Activated CD4-positive, alpha-beta T cell treated with anti-CD3 and anti-CD28 coated beads, Interleukin-2, amount 10 ng/mL, durations not matched to agents 24 days and 14 days (primary cell): ENCODE measurements at places on chromosomes 3 and 15.
A peak's percentile ranks its signal among the peaks of the same experiment; 100 is the strongest.

GRCh38 chr15:63923993-63924950 is 90.5 kb upstream of the HERC1 start:
- no peak for DNase-seq

- no peak for DNase-seq
These were observed 90.6 kb downstream of the CNTN3 start for GRCh38 chr3:74523811-74524210.

GRCh38 chr3:49711489-49711888 is 8.0 kb downstream of the AMIGO3 start:
- DNase-seq, result no peak

GRCh38 chr3:3177861-3178497 is 1.5 kb downstream of the CRBN start:
- DNase-seq, result no peak

DNA sequence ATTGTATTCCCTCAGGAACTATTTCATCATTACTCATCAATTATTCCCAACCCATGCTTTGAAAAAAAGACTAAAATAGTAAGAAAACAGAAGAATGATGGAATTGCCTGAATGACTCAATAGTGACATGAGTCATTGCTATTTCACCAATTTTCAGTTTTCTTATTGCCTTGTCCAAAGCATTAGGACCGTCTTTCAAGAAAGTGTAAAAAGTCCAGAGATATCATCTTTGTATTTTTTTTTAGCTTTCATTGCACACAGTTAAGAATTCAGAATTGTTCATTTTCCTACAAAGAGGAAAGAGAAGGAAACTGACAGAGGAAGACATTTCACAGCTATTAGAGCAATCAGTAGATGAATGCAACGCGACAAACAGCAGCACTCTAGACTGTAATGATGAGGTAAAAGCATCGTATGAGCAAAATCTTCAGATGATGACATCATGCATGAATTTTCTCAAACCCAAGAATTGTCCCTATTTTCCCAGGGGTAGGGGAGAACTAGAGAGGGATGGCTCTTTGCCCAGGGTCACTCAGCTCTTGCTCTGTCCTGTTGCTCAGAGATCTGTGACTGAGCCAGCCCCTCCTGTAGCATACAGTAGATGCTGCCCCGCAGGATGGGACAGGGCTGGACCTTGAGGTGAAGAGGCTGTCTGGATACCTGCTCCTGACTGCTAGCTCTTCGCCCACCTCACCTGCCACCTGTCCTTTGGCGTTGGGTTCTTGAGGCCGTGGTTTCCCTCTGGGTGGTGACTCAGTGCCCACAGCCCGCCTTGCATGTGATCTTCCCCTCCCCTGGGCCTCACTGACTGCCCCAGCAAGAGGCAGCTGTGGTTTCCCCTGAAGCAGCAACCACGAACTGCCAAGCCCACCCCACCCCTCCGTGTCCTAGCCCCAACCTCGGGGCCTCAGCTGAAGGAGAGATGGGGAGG is 84.8 kb downstream of the PPCDC start:
- DNase-seq, result peak; percentile 88

DNA sequence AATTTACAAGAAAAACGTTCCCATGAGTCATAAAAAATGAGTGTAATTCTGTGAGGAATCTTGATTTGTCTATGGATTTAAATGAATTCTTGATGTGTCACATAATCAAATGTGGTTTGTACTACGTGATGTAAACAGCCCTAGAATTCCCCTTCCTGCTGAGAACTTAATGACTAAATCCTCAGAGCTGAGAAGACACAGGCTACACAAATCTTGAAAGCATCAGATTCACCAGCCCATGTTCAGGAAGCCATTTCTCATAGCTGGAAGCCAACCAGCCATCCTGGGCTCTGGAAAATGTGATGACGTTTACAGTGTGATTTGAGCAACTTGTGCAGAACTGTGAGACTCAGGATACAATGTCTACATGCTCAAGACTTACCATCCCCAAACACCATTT is 193.7 kb upstream of the MME start:
- no peak for DNase-seq

DNA sequence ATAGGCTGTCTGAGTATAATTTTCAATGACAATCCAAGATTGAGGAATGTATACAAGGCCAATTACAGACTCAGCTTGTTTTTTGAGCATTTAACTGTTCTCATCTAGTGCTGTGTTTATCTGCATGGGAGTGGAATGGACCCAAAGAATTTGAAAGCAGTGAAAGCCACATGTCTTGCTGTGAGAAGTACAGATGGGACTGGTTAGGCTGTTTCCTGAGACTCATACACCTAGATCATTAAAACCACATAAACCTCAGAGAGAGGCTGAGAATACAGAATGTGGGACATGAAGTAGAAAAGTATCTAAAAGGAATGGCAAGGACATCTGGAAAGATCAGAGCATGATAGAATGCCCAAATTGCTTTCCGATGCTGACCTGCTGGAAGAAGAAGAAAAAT is 224.6 kb downstream of the NLGN1 start:
- no peak for DNase-seq

DNA sequence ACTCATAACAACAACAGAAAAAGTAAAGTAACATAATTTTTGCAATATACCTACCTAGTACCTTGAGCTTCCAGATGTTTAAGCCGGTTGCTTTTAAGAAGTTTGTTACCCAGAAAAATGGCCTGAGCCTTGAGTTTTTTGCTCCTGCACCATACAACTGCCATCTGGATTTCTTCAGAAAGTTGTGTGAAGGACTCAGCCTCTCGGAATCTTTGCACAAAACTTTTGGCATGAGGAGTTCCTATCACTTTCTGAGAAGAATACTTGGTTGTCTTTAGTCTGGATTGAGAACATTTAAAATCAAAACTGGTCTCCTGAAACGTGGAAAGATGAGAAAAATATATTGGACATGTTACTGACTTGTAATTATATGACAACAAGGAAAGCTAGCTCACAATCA is 17.3 kb downstream of the GTPBP8 start:
- DNase-seq, result no peak

GRCh38 chr3:54772051-54772450 is 155.8 kb downstream of the LRTM1 start:
- no peak for DNase-seq

DNA sequence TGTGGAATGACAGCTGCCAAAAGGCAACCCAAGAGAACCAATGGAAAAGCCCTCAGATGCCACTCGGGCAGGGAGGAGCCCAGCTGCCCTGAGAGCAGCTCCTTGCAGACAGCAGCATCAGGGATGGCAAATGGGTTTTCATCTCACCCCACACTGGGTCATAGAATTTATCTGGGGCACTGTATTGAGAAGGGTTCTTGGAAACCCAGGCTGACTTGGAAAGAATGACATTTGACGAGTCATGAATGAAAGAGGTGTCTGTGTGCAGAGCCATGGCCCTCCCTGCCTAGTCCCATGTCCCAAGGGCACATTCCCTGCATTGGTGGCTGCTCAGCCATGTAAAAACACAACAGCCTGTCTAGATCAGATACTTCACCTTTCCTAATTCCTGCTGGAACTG is 157.9 kb upstream of the BHLHE40 start:
- DNase-seq, result peak; percentile 71

GRCh38 chr15:46126581-46126980 is 491.8 kb downstream of the SQOR start:
- DNase-seq, result no peak

GRCh38 chr3:44969154-44969827 is 6.7 kb downstream of the ZDHHC3 start:
- DNase-seq, result no peak

- DNase-seq, result peak; percentile 74
These were observed 473 bp downstream of the FHIT start for GRCh38 chr3:61250784-61251173.

GRCh38 chr15:75995611-75996010 is 16.6 kb downstream of the NRG4 start:
- no peak for DNase-seq

DNA sequence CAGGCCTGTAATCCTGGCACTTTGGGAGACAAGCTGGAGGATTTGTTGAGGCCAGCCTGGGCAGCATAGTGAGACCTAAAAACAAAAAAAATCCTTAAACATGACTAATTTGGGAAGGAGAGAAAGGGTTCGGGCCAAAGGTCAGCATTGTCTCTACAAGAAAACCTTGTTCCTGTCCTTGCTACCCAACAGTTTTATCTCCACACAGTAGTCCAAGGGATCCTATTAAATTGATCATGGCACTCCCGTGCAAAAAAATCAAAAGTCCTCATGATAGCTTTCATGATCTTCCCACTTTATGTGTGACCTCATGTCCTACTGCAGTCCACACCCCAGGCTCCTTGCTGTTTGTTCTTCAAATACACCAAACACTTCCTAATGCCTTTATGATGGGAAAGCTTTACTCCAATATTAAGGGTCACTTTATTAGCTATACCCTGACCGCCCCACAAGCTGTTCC is 4.2 kb downstream of the RPL15 start:
- DNase-seq, result no peak

DNA sequence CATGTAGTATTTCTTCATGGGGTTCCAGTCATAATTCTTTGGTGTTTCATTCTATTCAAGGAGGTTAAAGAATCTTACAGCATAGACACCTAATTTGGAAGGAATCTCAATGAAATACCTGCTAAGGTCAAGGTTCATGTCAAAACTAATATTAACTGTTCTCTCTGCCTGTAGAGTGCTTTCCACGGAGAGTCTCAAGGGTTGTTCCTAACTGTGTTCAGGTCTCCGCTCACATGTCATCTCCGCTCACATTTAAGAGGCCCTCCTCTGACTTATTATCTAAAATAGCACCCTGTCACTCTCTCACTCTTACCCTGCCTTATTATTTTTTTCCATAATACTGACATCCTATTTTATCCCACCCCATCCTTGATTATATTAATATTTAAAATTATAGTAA is 239.9 kb downstream of the RBMS3 start:
- DNase-seq, result no peak

- DNase-seq, result no peak
These were observed 5.8 kb upstream of the RAD51 start for GRCh38 chr15:40688932-40689799.

- DNase-seq, result no peak
These were observed 422.7 kb upstream of the CFAP20DC start for GRCh38 chr3:59472541-59472940.

- no peak for DNase-seq
These were observed 470.1 kb upstream of the ALCAM start for GRCh38 chr3:104896624-104897023.

- DNase-seq, result peak; percentile 82
These were observed 1.8 kb downstream of the PSTPIP1 start for GRCh38 chr15:76996526-76997401.

DNA sequence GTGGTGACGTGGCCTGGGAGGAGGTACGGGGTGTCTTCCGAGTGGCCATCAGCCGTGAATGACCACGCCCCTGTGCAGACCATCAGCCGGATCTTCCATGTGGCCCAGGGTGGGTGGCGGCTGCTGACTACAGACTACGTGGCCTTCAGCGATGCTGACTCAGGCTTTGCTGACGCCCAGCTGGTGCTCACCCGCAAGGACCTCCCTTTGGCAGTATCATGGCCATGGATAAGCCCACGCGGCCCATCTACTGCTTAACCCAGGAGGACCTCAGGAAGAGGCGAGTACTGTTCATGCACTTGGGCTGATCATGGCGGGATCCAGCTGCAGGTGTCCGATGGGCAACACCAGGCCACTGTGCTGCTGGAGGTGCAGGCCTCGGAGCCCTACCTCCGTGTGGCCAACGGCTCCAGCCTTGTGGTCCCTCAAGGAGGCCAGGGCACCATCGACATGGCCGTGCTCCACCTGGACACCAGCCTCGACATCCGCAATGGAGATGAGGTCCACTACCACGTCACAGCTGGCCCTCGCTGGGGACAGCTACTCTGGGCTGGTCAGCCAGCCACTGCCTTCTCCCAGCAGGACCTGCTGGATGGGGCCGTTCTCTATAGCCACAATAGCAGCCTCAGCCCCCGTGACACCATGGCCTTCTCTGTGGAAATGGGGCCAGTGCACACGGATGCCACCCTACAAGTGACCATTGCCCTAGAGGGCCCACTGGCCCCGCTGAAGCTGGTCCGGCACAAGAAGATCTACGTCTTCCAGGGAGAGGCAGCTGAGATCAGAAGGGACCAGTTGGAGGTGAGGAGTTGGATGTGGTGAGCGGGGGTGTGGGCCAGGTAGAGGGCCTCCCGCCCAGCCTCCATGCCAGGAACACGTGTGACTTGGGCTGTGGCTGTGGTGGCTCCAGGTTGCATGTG is 178.4 kb downstream of the TBC1D2B start:
- no peak for DNase-seq

DNA sequence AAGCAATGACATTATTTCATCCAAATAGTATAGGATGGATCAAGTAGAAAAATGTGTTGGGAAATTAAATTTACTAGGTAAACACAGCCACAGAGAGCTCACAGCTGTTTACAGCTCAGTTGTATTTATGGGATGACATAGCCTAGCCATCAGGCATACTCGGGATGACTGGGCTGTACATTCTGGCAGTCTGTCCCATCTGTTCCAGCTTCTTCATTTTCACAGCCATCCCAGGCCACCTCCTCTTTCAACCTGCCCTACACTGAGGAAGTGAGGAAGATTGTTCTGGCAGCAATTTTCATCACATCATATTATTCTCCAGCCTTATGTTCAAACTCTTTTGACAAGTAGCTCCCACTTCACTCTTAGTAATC is 98.4 kb upstream of the PFN2 start:
- no peak for DNase-seq

DNA sequence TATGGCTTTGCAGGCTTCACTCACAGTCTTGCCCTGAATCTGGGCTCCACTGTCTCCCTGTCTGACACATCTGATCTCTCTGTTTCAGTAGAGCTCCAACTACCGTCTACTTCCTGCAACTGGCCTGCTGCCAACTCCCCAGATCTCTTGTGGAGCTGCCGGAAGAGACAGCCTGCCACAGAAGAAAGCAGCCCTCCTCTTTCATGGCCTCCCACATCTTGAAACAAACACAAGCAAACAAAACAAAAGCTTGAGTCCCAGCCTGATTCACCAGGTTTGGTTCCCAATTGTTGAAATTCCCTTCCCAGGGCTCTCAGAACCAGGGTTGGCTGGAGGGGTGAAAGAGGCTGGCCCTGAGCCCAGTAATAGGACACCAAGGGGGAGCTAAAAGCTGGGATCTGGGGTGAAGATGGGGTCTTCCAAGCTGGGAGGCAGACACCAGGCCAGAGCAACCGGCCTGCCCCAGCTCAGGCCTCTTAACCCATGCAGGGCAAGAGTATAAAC is 55.3 kb upstream of the CA12 start:
- DNase-seq, result peak; percentile 92

DNA sequence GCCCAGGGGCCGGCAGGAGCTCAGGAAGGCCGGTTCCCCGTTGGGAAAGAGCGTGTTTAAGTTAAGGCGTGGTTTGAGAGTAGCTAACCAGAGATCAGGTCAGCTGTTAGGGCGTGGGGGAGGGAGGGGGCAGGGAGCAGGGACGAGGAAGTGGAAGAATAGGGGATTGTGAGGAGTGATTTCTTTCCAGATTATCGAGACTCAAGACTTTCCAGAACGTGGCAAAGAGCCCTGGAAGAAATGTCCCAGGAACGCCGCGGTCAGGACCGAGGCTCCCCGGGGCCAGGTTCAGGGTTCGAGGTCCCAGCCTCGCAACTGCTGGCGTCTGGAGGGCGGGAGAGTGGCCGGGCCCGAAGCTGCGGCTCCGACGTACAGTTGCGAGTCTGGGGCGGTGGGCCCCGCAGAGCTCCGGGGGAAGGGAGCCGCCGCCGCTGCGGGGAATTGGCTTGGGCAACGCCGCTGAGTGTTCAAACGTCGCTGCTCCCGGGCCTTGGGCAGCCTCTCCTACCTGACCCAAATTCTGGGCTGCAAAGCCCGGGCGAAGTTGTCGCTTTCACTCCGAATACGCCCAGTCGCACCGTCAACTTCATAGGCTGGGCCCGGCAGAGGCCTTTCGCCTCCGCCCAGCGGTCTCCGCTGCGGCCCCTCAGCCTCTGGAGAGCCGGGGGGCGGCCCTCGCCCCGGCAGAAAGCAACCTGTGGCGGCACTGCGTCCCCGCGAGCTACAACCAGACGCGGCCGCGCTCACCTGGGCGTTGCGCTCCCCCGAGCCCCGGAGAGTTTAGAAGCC is 9.5 kb downstream of the ISL2 start:
- peak; percentile 72 for DNase-seq
